ENCODE measurements at places on chromosomes 4 and X.

- DNase-seq, result no peak
Measured at GRCh38 chr4:21544415-21544814, 404.2 kb downstream of the KCNIP4 start.

GRCh38 chr4:168150420-168151050 lies 58.2 kb downstream of the ANXA10 start:
- no peak for DNase-seq

GRCh38 chrX:57964975-57965374 lies 54.7 kb upstream of the ZXDA start:
- DNase-seq, result no peak

DNA sequence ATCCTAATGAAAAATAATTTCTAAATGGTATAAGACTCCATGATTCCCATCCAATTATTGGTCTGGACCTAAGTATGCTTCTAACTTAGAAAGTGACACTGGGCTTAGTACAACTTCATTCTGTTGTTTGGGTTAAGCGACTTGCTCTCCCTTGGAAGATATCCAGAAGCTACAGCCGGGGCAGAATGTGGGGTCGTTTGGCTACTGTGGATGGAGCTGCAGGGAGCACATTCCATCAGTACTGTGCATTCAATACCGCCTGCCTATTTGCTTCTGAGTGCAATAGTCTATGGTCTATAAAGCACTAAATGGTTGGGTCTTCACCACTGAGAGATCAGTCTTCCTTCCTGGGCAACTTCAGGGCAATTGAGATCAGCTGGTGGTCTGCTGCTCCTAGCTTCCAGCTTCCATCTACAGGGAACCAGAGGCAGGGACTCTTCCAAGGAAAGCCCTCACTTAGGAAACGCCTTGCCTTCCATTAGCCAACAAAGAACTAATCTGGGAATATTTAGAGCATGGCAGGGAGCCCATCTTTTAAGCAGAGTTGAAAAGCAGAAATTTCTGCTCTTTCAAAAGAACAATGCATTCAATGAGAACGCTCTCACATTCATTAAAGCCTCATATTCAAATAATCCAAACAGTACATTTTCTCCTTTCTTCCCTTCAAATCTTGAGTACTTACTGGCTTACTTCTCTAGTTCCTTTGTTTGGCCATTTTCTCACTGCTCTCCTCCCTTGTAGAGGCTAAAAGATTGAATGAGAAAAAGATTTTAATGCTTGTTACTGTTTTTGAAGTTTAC lies 1049.9 kb upstream of the TENM3 start:
- DNase-seq, result no peak

GRCh38 chrX:113675278-113675677 lies 834.6 kb upstream of the AMOT start:
- no peak for DNase-seq

- DNase-seq, result no peak
Measured at GRCh38 chr4:150464523-150464922, 117.4 kb upstream of the MAB21L2 start.

GRCh38 chrX:78923198-78924015 lies 21.8 kb upstream of the P2RY10 start:
- no peak for DNase-seq

DNA sequence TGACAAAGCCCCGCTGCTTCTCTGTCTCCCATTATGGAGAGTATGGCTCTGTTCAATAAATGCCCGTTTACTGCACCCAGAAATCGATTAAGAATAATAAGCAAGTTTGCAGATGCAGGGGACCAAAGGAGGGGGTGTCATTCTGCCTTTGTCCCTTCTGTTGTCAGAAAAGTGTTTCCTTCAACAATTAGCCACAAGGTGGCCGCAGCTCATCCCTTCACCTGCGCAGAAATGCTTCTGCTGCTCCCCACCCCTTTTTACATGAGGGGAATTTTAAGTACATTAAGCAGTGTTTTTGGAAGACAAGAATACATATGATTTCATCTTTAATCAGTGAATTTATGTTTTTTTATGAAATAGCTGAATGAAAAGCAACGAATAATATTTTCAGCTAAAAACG lies 175.6 kb upstream of the ARX start:
- DNase-seq, result no peak

- DNase-seq, result no peak
Measured at GRCh38 chr4:98612318-98613250, 45.8 kb downstream of the TSPAN5 start.

DNA sequence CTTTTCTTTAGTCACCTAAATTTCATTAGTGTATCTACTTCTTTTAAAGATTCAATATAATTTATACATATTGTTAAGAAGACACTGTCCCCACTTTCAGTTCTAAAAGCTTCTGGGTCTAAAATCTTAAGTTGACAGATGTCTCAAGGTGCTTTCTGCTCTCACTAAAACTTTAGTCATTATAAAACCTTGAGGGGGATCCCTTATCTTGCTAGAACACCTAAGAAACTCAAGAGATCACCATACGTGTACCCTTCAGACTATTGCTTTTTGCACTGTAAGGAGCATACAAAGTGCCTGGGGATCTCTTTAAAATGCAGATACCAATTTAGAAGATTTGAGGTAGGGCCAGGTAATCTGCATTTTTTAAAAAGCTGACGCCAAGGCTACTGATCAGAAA lies 30.1 kb downstream of the CYBB start:
- no peak for DNase-seq

GRCh38 chr4:88846206-88846790 lies 148.7 kb upstream of the NAP1L5 start:
- DNase-seq, result no peak

GRCh38 chrX:26414534-26414933 lies 198.6 kb downstream of the MAGEB5 start:
- DNase-seq, result no peak
